Heart left ventricle (tissue), 16 donors: ENCODE measurements at places on chromosomes 6 and 20. TPM values are rescaled to one million over a fixed set of nuclear protein-coding genes. Genes with fewer than 3 reads are reported as not detected.

GRCh38 chr6:117075218-117075617 lies 190.1 kb upstream of the VGLL2 start:
- H3K27me3 ChIP-seq, result no peaks in the 10 kb centered on the region
- H3K27ac ChIP-seq, result no peak overlapping the region
- no peak overlapping the region for H3K4me3 ChIP-seq
- no peak for DNase-seq
- no peaks in the 10 kb centered on the region for H3K36me3 ChIP-seq

DNA sequence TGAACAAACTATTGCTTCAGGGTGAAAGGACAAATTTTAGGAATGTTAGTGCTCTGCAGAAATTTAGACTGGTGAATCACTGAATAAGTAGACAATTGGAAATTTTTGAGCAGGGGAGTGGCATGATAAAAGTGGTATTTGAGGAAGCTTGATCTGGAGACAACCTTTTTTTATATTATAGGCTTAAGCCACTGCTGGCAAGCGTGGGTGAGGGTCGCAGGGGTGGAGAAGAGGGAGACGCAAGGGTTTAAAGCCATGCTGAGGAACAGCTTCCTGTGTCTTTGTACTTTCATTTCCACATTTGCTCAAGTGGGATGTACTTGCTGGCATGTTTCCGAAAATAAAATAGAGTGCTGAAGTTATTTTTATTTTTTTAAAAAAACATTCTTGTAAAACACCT lies 23.7 kb downstream of the NCOA7 start:
- H3K27me3 ChIP-seq, result no peaks in the 10 kb centered on the region
- peak overlapping the region; percentile 41 for H3K27ac ChIP-seq
- no peaks in the 10 kb centered on the region for H3K36me3 ChIP-seq
- peaks cover 99% of the 10 kb centered on the region for H3K4me1 ChIP-seq

GRCh38 chr6:140002396-140003022 lies 628.1 kb upstream of the CITED2 start:
- H3K36me3 ChIP-seq, result no peaks in the 10 kb centered on the region
- DNase-seq, result no peak
- H3K4me1 ChIP-seq, result no peaks in the 10 kb centered on the region
- H3K27ac ChIP-seq, result no peak overlapping the region
- no peak overlapping the region for H3K4me3 ChIP-seq
- H3K27me3 ChIP-seq, result no peaks in the 10 kb centered on the region

GRCh38 chr20:40207655-40208054 lies 481.4 kb downstream of the MAFB start:
- H3K4me1 ChIP-seq, result no peaks in the 10 kb centered on the region
- no peak for DNase-seq
- no peak overlapping the region for H3K27ac ChIP-seq
- H3K27me3 ChIP-seq, result no peaks in the 10 kb centered on the region
- H3K4me3 ChIP-seq, result no peak overlapping the region

GRCh38 chr6:34496103-34496685 lies 30.3 kb downstream of the PACSIN1 start:
- no peaks in the 10 kb centered on the region for H3K27me3 ChIP-seq
- no peak overlapping the region for H3K4me3 ChIP-seq
- H3K36me3 ChIP-seq, result no peaks in the 10 kb centered on the region
- no peak for DNase-seq

- H3K27ac ChIP-seq, result peak overlapping the region; percentile 73
- DNase-seq, result no peak
- no peaks in the 10 kb centered on the region for H3K27me3 ChIP-seq
- H3K4me1 ChIP-seq, result no peaks in the 10 kb centered on the region
Measured at GRCh38 chr6:147604373-147604772, 95.9 kb downstream of the SAMD5 start.

GRCh38 chr6:77883851-77884250 lies 231.0 kb downstream of the MEI4 start:
- DNase-seq, result no peak
- no peaks in the 10 kb centered on the region for H3K36me3 ChIP-seq
- no peak overlapping the region for H3K27ac ChIP-seq
- no peak overlapping the region for H3K4me3 ChIP-seq
- no peaks in the 10 kb centered on the region for H3K27me3 ChIP-seq

The PTCRA gene
- total RNA-seq, result not detected

DNA sequence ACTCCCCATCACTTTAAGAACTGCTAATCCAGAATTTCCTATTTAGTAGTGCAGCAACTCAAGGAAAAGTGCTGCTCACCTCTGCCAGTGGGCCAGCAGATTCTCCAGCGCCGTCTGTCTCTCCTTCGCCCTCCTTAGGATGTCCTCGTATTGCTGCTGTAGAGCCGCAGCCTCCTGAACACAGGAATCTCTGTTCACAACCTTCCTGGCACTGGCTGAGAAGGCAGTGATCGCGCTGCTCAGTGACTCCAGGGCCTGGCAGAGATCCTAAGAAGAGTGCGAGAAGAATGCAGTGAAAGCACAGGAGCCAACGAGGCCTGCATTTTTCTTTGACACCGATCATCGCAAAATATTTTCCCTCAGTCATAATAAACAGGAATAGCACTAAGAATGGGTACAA lies 209.0 kb downstream of the SYNE1 start:
- no peak overlapping the region for H3K27ac ChIP-seq
- no peak for DNase-seq
- no peak overlapping the region for H3K4me3 ChIP-seq
- no peaks in the 10 kb centered on the region for H3K36me3 ChIP-seq
- H3K27me3 ChIP-seq, result no peaks in the 10 kb centered on the region

DNA sequence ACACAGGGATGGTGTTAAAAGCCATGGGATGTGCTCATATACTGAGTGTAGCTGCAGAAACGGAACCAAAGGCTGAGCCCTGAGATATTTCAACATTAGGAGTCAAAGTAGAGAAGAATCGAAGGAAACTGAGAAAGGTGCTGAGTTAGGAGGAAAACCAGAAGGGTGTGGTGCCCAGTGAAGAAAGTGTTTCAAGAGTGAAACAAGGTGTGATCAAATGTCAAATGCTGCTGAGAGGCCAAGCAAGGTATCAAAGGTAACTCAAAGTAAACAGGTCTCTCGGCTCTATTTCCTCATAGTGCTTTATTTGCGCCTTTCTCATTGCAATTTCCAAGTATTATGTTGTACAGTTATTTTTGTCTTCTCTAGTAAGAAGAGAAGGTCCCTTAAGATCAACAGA lies 94.1 kb downstream of the PRDM1 start:
- H3K27me3 ChIP-seq, result no peaks in the 10 kb centered on the region
- H3K36me3 ChIP-seq, result no peaks in the 10 kb centered on the region
- no peak overlapping the region for H3K27ac ChIP-seq
- DNase-seq, result no peak
- H3K4me1 ChIP-seq, result no peaks in the 10 kb centered on the region
- H3K4me3 ChIP-seq, result no peak overlapping the region

DNA sequence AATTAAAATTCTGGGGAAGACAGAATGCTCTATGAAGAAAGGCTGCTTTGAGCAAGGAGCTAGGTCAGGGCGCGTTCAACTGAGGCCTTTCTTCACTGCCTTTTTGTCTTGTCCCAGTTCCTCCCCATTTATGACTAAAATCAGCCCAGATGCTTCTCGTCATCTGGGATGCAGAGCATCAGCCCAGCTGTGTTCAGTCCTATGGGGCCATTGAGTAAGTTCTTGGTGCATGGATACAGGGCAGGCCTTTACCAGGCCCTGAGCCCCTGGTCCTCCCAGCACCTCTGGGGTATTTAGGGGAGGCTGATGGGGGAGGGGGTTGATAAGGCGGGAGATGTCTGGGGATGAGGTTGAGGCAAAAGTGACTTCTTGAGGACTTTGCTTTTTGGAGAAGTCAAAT lies 55.7 kb downstream of the PTPN1 start:
- H3K4me3 ChIP-seq, result no peak overlapping the region
- no peak for DNase-seq
- peaks cover 10% of the 10 kb centered on the region for H3K36me3 ChIP-seq
- H3K4me1 ChIP-seq, result peaks cover 6% of the 10 kb centered on the region
- no peaks in the 10 kb centered on the region for H3K27me3 ChIP-seq

The HLA-B gene
- 359 TPM for total RNA-seq

- no peak for DNase-seq
- H3K4me3 ChIP-seq, result peak overlapping the region; percentile 57
- no peak overlapping the region for H3K27ac ChIP-seq
- H3K4me1 ChIP-seq, result peaks cover 24% of the 10 kb centered on the region
- H3K36me3 ChIP-seq, result no peaks in the 10 kb centered on the region
Measured at GRCh38 chr20:52103913-52104545, 87.5 kb downstream of the ZFP64 start.

The ADGRF1 gene
- total RNA-seq, result not detected

DNA sequence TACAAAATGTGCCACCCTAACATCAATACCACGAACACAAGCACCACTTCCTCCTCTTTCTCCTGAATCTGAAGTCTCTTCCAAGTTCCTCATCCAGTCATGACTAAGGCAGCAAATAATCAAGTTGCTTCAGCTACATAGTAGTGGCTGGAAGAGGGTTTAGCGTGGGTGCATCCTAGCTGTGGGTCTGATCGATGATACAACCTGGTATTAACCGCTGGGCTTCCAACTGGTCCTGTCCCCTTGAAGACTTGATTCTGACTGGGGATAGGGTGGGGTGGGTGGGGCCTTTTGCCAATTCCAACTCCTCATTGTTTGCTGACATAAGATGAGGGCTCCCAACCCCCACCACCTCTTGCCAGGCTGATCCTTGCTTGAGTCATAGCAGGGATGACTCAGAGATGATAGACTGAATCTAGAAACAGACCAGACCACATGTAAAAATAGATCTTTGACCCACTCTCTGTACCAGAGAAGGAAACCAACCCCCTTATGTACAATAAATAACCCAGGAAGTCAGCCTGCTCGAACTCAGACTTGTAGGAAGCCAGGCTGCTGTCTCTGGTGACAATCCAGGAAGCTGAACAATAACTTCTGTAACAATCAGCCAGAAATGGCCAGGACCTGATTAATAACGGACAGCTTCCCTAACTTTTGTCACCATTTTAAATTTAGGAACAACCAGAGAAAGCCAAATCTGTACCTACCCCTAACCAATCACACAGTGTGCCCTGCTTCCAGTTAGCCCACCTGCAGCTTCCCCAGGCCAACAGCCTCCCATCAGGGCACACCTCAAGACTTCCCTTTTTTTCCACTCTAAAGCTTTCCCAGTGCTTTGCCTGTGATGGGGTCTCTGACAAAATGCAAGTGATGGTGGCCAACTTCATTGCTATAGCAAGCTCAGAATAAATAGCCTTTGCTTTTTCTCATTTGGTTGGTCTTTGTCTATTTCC lies 68.9 kb upstream of the FAM184A start:
- H3K27ac ChIP-seq, result no peak overlapping the region
- DNase-seq, result no peak
- no peak overlapping the region for H3K4me3 ChIP-seq
- no peaks in the 10 kb centered on the region for H3K27me3 ChIP-seq
- H3K36me3 ChIP-seq, result no peaks in the 10 kb centered on the region
- peaks cover 23% of the 10 kb centered on the region for H3K4me1 ChIP-seq

GRCh38 chr20:37992802-37993409 lies 40.4 kb downstream of the TTI1 start:
- peak overlapping the region; percentile 93 for H3K27ac ChIP-seq
- peaks cover 42% of the 10 kb centered on the region for H3K4me1 ChIP-seq
- peaks cover 22% of the 10 kb centered on the region for H3K36me3 ChIP-seq
- peak; percentile 60 for DNase-seq

The ZBTB9 gene
- total RNA-seq, result 4.8 TPM

The CCN6 gene
- total RNA-seq, result not detected

DNA sequence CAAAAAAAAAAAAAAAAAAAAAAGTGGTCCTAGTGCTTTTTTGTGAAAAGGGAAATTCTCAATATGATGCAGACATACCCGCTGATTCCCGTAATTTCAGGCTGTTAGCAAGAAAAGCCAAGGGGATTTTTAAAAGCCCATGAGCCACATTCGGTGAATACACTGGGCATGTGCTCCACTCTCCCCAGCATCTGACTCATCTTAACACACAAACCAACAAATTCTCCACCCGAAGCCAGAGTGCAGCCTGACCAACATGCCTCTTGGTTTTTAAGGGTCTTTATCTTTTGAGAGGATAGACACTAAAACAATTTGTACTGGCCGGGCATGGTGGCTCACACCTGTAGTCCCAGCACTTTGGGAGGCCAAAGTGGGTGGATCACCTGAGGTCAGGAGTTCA lies 45.5 kb upstream of the CD83 start:
- H3K36me3 ChIP-seq, result no peaks in the 10 kb centered on the region
- no peak for DNase-seq
- H3K4me3 ChIP-seq, result no peak overlapping the region
- peaks cover 15% of the 10 kb centered on the region for H3K4me1 ChIP-seq
- no peak overlapping the region for H3K27ac ChIP-seq

GRCh38 chr20:34872622-34873224 lies at the start of gene GGT7:
Gene GGT7 (minus strand): TSS chr20:34872856. CDS start chr20:34872815, 41 bp downstream.
- DNase-seq, result peak; percentile 91
- H3K36me3 ChIP-seq, result no peaks in the 10 kb centered on the region
- peak within 1 kb of the TSS; percentile 80 for H3K4me3 ChIP-seq
- no peaks in the 10 kb centered on the region for H3K27me3 ChIP-seq

DNA sequence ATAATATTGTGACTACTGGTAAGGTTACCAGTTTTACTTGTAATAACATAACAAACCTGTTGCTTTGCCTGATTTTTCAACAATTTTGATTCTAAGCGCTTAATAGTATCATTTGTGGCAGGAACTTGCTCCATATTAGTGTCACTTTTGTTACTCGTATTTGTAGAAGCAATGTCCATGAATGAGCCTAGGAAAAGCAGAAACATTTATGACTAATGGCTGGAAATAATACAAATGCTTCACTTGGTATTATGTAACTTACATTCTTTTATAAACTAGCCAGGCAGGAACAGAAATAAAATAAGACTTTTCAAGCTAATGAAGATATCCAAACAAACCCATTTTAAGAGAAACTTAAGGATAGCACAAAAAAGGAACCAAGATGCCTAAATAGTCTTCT lies 38.9 kb downstream of the MAP3K7 start:
- H3K36me3 ChIP-seq, result peaks cover 99% of the 10 kb centered on the region
- H3K4me3 ChIP-seq, result no peak overlapping the region
- no peaks in the 10 kb centered on the region for H3K27me3 ChIP-seq
- no peak overlapping the region for H3K27ac ChIP-seq

The IRAK1BP1 gene
- 3.4 TPM for total RNA-seq

The WFDC12 gene
- not detected for total RNA-seq

The PTCHD4 gene
- total RNA-seq, result 1.1 TPM

The BTN1A1 gene
- total RNA-seq, result not detected

The NMBR gene
- total RNA-seq, result not detected

GRCh38 chr20:38179846-38180245 lies 14.8 kb upstream of the TGM2 start:
- H3K4me1 ChIP-seq, result no peaks in the 10 kb centered on the region
- DNase-seq, result no peak
- H3K4me3 ChIP-seq, result no peak overlapping the region

GRCh38 chr6:72987301-72987700 lies 238.0 kb downstream of the KHDC1L start:
- no peaks in the 10 kb centered on the region for H3K36me3 ChIP-seq
- no peaks in the 10 kb centered on the region for H3K27me3 ChIP-seq
- H3K27ac ChIP-seq, result no peak overlapping the region

DNA sequence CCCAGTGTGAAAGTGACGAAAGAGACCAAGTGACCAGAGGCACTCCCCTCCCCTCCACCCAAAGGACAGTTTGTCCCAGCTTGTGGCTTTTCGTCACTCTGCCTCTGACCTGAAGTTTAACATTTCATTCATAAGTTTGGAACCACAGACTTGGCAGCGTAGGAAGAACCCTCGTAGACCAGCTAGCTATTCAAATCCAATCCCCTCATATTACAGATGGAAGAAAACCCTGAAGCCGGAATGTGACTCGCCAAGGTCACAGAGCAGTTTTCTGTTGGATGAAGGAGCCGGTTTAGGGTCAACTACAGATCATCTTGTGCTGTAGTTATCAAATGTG lies 3.9 kb upstream of the SYS1 start:
- no peaks in the 10 kb centered on the region for H3K36me3 ChIP-seq
- peaks cover 42% of the 10 kb centered on the region for H3K4me1 ChIP-seq
- DNase-seq, result peak; percentile 41
- H3K4me3 ChIP-seq, result no peak overlapping the region

The MACROD2 gene
- total RNA-seq, result 3.0 TPM
